Activated T-helper 1 cell treated with anti-CD3 and anti-CD28 coated beads, Interleukin-2, amount 50 U/mL, for 16 hours (primary cell): ENCODE measurements at places on chromosomes 2 and 18.

- DNase-seq, result no peak
These were observed 7.2 kb downstream of the TRIB2 start for GRCh38 chr2:12723736-12724463.

DNA sequence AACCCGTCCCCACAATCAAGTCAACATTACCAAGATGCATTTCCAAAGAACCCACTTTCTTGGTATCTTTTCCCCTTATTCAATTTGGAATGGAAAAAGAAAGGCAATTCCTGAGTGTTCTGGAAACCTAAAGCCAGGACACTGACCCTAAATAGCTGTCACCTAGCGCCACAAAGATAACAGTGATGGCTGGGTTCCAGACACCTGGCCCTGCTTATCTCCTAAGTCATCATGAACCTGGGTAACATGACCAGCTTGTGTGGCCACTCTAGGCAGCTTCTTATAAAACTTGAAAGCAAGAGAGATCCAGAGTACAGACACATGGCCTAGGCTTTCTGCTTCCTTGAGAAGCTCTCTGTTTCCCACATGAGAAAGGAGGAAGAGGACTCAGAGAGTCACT, 95.4 kb downstream of the BOD1L2 start:
- DNase-seq, result no peak

- no peak for DNase-seq
These were observed 156.4 kb downstream of the OSR1 start for GRCh38 chr2:19201911-19202462.

GRCh38 chr2:226892729-226893128, 56.9 kb downstream of the RHBDD1 start:
- no peak for DNase-seq

DNA sequence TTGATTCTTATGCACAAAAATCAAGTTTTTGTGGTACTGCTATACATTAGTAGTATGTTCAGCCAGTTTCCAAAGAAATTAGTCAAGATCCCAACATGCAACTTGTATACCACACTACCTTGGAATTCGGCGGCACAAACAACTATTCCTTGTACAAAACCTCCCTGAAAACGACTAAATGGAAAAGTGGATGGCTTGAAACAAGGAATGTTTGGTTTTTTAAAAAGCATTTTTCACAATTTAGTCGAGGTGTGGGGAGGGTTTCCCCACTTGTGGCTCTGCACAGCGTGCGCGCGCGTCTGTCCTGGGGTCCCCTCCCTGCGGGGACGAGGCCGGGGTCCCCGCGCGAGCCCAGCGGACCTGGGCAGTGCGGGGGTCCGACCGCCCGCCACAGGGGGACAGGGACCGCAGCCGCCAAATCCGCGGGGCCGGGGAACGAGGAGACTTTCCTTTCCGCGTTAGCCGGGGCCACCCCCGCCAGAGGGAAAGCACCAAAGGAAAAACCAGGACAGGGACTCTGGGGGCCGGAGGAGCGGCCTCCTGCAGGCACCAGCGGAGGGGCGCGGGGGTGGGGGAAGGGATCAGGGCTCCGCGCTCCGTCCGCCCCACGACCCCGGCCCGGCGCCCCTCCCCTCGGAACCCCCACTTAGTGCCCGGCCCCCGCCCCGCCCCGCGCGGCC, 534 bp upstream of the SOCS6 start:
- no peak for DNase-seq
